Adipocyte (in vitro differentiated cells): ENCODE measurements at places on chromosomes 16 and 17.
A peak's percentile ranks its signal among the peaks of the same experiment; 100 is the strongest.

GRCh38 chr17:65556014-65556909 lies 5.2 kb downstream of the AXIN2 start:
- peak; percentile 78 for DNase-seq

DNA sequence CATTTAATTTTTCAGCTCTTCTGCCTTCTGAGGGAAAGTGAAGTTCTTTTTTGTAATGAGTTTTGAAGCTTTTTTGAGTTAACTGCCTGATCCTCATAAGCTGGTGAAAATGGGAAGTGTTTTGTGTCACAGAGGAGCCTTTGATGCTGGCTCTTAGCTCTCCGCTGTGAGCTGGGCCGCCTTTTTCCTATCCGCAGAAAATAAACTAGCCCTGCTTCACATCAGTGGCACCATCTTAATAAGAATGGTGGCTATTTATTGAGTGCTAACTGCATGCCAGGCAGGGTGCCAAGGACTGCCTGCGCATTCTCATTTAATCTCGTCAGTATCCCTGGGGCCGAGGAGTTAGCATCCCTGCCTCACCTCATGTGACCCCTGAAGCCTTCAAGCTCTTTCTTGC lies 309.0 kb downstream of the CPPED1 start:
- DNase-seq: no peak

GRCh38 chr17:45979137-45979536 lies 19.9 kb upstream of the STH start:
- no peak for DNase-seq

DNA sequence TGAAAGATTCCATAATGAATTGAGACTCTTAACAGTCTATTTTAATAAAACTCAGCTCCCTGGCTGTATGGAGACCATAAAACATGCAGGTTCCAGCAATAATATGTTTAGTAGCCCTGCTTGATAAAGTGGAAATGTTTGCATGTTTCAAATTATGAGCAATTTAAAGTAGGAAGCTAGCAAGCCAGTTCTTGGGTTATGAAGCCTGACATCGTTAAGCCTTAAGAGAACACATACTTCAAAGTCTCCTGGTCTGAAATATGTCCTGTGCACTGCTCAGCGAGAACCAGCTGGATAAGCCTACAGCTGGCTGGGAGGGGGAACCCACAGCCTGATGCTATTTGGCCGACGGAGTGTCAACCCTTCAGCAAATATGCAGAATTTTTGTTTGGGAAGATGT lies 140.3 kb downstream of the SALL1 start:
- DNase-seq: no peak

DNA sequence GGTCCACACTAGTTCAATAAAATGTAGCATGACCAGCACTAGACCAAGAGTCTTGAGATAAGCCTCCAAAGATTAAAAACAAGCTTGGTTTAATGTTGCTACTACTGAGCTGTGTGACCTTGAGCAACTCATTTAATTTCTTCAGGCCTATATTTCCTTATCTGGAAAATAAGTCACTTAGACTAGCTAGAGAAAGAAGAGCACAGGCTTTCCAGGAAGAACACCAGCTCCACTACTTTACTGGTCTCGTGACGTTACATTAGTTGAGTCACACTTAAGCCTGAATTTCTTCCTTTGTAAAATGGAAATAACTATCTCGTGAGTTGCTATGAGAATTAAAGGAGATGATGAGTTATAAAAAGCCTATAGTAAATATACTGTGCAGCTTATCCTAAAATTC lies 5.4 kb downstream of the HELZ start:
- DNase-seq: peak; percentile 62

GRCh38 chr16:75263291-75263962 lies 12.0 kb upstream of the BCAR1 start:
- no peak for DNase-seq

DNA sequence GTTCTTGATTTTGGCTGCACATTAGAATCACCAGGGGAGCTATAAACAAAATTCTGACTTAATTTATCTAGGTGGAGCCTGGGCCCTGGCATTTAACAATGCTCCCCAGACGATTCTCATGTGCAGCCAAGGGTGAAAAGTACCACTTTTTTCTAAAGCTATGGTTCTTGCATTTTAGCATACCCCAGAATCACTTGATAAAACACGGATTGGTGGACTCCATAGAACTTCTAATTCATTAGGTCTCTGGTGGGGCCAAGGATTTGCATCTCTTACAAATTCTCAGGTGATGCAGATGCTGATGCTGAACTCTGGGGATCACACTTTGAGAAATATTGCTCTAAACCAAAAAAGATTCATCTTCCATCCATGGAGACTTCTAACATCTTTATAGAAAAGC lies 74.5 kb downstream of the RPGRIP1L start:
- DNase-seq: no peak

DNA sequence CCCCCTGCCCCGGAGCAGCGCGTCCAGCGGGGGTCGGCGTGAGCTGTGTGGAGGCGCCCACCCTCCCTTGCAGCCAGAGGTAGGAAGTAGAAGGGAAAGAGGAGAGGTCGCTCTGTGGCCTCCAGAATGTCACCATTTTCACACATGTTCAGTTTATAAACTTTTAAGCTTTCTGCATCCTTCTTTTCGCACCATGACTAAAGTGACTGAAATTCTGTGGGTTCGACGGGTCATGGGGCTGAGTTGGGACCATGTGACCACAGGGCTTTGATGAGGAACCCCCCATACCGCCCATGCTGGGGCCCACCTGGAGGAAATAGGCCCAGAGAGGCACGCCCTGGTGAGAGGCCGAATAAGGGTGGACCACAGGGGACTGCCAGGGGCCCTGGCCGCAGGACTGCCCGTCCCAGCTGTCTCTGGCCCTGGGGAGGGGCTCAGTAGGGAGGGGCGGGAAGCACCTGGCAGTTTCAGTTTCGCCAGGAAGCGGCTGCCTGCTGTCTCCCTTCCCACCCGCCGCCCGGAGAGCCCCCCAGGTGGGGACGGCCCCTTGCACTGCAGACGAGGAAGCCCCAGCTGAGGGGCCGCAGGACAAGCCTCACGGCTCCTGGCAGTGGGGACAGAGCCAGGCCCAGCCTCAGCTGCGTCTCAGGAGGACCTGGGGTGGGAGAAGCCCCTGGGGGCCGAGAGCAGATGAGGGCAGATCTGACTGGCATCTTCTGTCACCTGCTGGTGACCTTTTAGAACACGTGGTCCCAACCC lies 9.0 kb downstream of the CBFA2T3 start:
- no peak for DNase-seq

DNA sequence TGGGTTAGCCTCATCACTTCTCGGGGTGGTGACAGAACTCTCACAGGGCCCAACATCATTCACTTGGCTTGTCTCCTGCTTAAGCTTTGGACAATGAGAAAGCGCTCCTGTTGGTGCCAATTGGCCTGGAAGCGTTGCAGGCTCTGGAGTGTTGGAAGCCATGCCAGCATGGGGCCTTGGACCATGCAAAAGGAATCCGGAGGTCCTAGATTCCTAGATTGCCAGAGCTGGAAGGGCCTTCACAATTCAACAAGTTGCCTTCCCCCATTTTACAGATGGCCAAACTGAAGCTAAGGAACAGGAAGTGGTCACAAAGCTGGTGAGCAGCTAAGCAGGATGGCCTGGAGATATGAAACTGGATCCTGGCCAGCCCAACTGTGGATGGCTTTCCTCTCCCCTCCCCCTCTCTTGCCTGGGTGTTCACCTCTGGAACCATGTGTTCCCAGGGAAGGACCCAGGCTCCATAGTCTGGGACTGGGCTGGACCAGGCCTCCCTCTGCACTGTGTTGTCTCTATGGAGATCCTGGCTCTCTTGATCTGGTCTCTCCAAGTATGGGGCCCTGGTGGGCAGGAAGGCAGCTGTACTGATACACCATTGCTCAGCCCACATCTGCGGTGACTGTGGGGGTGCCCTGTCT lies 6.0 kb upstream of the IGFBP4 start:
- DNase-seq: no peak

DNA sequence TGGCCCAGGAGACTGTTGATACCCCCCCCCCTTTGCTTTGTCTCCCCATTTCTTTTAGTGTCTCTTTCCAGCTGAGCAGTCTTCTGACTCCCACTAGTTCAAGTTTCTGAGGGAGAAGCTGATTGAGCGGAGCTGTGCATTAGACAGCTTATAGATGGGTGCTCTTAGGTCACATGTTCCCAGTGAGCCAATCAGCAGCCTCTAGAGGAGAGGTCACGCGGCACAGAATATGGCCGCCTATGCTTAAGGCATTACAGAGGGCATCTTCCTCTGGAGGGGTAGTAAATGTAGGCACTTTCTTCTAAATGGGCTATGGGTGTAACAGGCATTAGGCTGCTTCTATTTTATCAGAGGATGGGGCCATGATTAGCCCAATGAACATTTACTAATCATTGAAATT lies 131.6 kb downstream of the CDH13 start:
- DNase-seq: no peak

GRCh38 chr17:74746376-74746775 lies 2.1 kb upstream of the NHERF1 start:
- no peak for DNase-seq

GRCh38 chr16:25161753-25162367 lies 50.3 kb downstream of the LCMT1 start:
- DNase-seq: no peak

- peak; percentile 82 for DNase-seq
Measured at GRCh38 chr16:66569131-66569530, 2.9 kb downstream of the CMTM1 start.

DNA sequence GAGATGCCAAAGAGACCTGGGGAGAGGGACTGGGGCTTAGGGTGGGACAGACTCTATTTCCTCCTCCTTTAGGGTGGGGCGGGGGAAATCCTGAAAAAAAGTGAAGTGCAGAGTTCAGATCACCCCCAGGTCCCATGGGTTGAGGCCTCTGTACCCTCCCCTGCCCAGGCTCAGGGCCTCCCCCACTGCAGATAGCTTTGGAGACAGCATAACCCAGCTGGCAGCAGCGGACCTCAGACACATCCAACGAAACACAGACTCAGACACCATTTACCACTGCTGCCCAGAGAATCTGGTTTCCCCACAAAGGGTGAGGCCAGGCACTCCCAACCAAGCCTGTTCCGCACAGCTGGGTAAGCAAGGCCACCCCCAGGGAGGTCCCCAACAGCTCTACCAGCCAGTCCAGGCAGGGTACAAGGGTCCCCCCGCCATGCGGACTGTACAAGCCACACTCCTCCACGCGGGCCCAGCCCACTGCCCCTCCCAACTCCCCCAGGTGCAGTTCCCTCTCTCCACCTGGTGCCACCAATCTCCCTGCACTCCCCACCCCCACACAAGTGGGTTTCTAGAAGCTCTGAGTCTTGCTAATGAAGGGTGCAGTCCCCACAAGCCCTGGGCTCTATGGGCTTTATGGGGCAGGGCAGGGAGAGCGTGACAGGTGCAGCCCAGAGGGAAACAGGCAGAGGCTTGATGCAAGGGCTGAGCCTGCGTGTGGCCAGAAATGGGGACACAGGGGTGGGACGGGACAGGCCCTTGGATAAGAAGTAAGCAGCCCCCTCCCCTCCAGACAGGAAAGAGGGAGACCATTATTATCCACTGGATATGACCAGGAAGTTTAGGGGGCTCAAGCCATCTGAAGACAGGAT lies 8.9 kb downstream of the RHBDF2 start:
- DNase-seq: no peak

GRCh38 chr17:70060415-70060814 lies 14.6 kb upstream of the KCNJ16 start:
- DNase-seq: peak; percentile 47

DNA sequence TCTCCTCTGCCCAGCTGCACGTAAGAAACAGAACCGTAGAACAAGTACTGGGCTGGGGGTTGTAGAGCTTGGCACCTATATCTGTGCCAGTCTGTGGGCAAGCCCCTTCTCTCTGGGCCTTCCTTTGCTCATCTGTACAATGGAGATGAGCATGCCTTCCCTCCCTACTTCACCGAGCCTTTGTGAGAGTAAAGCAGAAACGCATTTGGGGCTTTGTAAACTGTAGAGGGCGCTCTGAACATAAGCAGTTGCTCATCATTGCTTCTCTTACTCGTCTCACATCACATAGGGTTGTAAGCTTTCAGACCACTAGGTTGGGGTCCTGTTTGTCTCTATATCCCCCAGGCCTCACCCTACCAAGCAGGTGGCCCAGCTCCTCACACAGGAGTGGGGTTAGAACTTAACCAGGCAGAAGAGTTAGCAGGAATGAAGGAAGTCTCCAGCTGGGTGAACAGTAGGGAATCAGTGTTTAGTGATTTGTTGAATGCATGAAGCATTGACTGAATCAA lies 15.1 kb downstream of the SAMD14 start:
- DNase-seq: peak; percentile 75

- peak; percentile 1 for DNase-seq
Measured at GRCh38 chr16:52069866-52070265, 477.1 kb downstream of the TOX3 start.

- DNase-seq: no peak
Measured at GRCh38 chr16:65218348-65218747, 96.5 kb upstream of the CDH11 start.

DNA sequence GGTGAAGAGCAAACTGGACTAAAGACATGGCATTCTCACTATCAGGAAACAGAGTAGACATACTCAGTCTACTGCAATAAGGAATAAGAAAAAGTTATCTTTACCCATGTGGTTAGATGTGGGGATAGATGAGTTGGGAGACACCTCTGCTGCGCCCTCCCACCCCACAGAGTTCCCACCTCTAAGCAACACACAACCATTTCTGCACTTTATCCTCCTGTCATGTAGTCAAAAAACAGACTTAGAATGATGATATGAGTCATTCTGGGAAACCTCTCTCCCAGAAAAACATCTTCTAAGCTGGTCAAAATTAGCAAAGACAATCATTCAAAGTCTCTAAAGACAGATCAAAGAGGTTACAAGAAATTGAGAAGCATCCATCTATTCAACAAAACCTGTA lies 94.9 kb downstream of the CACNG1 start:
- no peak for DNase-seq

DNA sequence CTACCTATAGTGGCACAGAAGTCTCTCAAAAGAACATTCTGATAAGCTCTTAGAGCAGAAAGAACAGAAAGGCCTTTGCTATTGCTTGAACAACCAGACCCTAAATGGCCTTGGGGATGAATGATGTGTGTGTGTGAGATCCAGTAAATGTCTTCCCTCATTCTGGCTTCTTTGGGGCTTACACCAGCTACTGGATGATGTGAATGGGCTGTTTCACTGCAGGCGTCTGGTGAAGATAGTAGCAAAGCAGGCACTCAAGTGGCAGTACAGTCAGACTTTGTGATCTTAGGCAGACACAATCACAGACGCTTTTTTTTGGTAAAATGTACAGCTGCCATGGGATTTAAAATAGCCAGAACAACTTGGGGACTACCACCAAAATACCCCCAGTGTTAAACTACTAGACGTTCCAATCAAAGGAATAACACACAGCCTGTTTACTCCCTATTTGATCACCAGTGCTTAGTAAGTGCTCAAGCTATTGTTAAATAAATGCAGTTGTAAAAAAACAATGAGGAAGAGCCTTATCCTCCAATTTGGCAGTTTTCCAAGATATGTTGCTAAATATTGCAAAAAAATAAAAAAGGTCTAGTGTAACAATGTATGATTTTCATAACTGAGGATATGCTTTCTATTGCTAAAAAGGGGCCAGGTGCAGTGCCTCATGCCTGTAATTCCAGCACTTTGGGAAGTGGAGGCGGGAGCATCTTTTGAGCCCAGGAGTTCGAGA lies 17.9 kb downstream of the NDUFAB1 start:
- DNase-seq: peak; percentile 61
